ENCODE measurements at places on chromosomes 7 and 10. TPM values are rescaled to one million over a fixed set of nuclear protein-coding genes. Genes with fewer than 3 reads are reported as not detected.

- peak; percentile 49 for DNase-seq
These were observed 130.9 kb downstream of the SND1 start for GRCh38 chr7:127782654-127783559.

ANXA8 gene
- polyA plus RNA-seq, result 0.09 TPM

GRCh38 chr10:16626697-16627096, 105.0 kb upstream of the C1QL3 start:
- no peak for DNase-seq

- no peak for DNase-seq
These were observed 85.1 kb downstream of the RAMP3 start for GRCh38 chr7:45242698-45243097.

ZSCAN21 gene
- polyA plus RNA-seq, result 11.3 TPM

DNA sequence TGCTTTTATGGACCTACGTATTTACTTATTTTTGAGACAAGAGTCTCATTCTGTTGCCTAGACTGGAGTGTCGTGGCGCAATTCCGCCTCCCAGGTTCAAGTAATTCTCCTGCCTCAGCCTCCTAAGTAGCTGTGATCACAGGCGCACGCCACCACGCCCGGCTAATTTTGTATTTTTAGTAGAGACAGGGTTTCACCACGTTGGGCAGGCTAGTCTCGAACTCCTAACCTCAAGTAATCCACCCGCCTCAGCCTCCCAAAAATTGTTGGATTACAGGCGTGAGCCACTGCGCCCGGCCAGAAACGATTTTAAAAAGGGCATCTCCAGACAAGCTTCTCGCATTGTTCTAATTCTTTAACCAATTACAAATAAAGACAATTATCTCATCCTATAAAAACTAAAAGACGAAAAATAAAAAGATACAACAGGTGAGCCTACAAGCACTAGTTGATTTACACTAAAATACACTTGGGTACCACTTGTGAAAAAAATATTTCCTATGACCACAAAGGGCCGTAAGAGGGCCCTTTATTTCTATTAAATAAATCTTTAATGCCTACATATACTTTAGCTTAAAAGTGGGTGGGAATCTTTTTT, 2.4 kb downstream of the TRA2A start:
- no peak for DNase-seq

GRCh38 chr7:147547252-147547897, 1043.2 kb upstream of the C7orf33 start:
- peak; percentile 4 for DNase-seq
